Type B pancreatic cell (in vitro differentiated cells): ENCODE measurements at places on chromosomes 3 and 15. TPM values are rescaled to one million over a fixed set of nuclear protein-coding genes. Genes with fewer than 3 reads are reported as not detected.

DNA sequence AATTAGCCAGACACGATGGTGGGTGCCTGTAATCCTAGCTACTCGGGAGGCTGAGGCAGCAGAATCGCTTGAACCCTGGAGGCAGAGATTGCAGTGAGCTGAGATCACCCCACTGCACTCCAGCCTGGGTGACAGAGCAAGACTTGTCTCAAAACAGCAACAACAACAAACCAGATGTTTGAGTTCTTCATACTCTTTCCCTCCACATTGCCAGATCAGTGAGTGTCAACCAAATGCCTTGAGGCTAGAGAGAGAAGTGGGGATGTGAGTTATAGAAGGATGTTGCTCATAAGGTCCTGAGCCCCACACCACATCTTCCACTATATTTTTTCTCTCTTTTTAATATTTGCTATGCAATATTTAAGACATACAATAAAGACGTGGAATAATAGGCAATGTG, 19.8 kb downstream of the MAPKBP1 start:
- H3K4me3 ChIP-seq = no peak overlapping the region
- no peak overlapping the region for H3K27ac ChIP-seq
- H3K27me3 ChIP-seq = no peaks in the 10 kb centered on the region
- no peak for DNase-seq
- H3K4me1 ChIP-seq = peaks cover 59% of the 10 kb centered on the region

DNA sequence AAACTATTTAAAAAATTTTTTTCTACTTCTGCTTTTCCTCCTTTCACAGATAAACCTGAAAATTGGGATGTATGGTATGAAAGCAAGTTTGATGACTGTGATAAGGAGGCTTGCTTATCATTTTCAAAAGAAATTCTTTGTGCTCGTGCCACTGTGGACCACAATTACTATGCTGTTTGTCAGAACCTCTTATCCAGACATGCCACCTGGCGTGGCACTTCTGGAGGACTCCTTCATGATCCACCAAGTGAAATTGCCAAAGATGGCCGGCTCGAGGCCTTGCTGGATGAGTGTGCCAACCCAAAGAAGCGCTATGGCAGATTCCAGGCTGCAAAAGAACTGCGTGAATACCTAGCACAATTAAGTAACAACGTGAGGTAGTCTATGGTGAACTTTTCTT, 17.8 kb downstream of the DIPK2A start:
- DNase-seq = no peak
- H3K36me3 ChIP-seq = peaks cover 29% of the 10 kb centered on the region
- H3K4me1 ChIP-seq = no peaks in the 10 kb centered on the region

DNA sequence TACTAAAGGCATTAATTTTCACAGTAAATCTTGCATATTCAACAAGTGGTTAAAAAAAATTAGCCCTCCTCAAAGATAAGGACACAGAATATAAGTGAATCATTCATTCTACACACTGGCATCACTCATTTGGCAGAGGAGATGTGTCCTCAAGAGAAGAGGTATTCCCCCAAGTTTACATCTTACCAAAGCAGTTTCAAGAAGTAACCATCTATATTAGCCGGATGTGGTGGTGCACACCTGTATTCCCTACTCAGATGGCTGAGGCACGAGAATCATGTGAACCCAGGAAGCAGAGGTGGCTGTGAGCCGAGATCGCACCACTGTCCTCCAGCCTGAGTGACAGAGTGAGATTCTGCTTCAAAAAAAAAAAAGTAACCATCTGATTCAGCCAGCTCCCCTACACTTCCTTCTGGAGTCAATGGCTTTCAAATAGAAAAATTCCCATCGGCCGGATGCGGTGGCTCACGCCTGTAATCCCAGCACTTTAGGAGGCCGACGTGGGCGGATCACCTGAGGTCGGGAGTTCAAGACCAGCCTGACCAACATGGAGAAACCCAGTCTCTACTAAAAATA, 15.4 kb downstream of the RAF1 start:
- H3K4me3 ChIP-seq = no peak overlapping the region
- peaks cover 11% of the 10 kb centered on the region for H3K4me1 ChIP-seq
- peaks cover 5% of the 10 kb centered on the region for H3K36me3 ChIP-seq
- no peak overlapping the region for H3K27ac ChIP-seq
- H3K27me3 ChIP-seq = no peaks in the 10 kb centered on the region
- DNase-seq = no peak

DNA sequence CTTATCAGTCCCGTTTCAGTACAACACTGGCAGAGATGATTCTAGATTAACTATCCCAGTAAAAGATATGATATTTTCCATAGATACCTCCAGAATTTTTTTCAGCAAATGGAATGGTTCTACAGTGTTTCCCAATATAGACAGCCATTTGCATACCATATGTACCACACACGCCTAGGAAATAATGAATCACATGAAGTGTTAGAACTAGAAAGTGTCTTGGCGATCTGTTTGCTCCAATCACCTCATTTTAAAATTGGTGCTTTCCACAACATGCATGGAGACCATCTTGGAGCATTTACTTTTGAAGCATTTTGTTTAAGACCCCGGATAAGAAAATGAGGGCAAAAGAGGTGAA, 2.0 kb downstream of the C2CD4A start:
- H3K27me3 ChIP-seq = peaks cover 47% of the 10 kb centered on the region
- H3K27ac ChIP-seq = peak overlapping the region; percentile 65
- H3K36me3 ChIP-seq = no peaks in the 10 kb centered on the region
- H3K4me1 ChIP-seq = peaks cover 5% of the 10 kb centered on the region
- no peak for DNase-seq
- peak overlapping the region; percentile 85 for H3K4me3 ChIP-seq

GRCh38 chr15:63586790-63587189, 10.4 kb upstream of the FBXL22 start:
- H3K4me3 ChIP-seq = no peak overlapping the region
- H3K36me3 ChIP-seq = peaks cover 66% of the 10 kb centered on the region
- H3K27me3 ChIP-seq = no peaks in the 10 kb centered on the region
- DNase-seq = no peak
- peaks cover 4% of the 10 kb centered on the region for H3K4me1 ChIP-seq

DNA sequence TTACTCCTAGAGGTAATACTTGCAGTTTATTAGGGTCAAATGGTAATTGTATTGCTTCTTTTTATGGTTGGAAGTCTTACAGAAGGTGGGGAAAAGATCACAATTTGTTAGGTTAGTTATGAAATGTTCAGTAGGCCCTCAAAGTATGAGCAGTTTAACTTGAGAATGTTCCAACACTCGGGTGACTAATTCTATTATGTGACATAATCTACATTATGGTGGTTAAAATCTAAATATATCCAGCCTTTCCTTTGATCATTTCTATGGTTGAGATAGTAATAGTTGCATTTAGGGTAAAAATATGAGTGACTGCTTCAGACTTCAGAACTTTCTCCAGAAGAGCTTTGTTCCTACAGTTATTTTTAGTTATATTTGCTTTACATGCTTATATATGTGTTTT, 19.6 kb upstream of the FBXO22 start:
- H3K27me3 ChIP-seq = no peaks in the 10 kb centered on the region
- H3K27ac ChIP-seq = no peak overlapping the region

DNA sequence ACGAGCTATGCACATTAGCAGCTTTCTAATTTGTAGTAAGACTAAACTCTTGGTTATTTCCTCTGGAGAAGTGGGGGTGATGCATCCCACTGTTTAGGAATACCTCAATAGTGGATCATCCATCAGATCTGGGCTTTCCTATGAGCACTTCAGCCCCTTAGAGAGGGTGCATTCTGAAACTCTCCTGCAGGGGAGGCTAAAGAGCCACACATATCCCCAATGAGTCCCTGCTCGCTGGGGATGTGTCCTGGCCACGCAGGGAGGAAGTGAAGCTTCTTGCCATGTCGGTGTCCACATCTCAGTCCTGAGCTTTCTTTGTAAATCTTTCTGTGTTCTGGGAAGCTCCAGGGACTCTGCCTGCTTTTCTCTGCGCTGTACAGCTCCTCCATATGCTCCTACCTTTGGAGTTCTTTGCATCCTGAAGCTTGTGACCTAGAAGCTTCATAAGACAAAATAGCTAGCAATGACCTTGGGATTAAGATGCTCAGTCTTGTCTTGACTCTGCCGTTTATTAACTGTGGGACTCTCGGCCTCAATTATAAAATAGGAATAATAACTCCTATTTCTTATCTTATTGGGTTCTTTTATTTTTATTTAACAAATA, 28.3 kb upstream of the MASP1 start:
- peaks cover 14% of the 10 kb centered on the region for H3K4me1 ChIP-seq
- no peaks in the 10 kb centered on the region for H3K36me3 ChIP-seq

DNA sequence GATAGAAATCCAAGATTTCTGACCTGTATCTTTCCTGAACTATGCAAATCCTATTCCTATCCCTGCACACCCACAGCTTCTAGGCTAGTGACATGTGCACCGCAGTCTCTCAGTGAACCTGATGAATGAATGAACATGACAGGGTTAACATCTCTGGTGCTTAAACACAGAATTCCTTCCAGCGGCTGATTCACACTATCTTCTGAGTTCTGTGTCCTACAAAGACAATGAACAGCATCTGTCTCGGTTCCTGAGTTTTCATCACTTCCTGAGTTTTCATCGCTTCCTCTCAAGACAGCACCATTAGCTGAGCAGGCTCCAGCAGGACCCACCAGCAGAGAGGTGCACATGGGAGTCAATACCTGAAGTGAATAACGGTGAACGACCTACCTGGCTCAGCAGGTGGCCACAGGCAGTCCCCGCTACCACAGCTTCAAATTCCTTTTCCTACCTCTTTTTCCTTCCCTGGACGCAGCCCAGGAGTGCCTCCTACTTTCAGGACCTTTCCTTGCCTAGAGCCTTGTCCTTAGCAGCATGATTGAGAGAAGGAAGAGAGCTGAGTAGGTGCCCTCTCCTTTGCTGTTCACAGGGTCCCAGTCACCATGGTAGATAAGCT, 113.5 kb downstream of the IGF2BP2 start:
- no peaks in the 10 kb centered on the region for H3K27me3 ChIP-seq
- no peak overlapping the region for H3K4me3 ChIP-seq
- no peak for DNase-seq
- no peaks in the 10 kb centered on the region for H3K36me3 ChIP-seq
- peaks cover 39% of the 10 kb centered on the region for H3K4me1 ChIP-seq

DNA sequence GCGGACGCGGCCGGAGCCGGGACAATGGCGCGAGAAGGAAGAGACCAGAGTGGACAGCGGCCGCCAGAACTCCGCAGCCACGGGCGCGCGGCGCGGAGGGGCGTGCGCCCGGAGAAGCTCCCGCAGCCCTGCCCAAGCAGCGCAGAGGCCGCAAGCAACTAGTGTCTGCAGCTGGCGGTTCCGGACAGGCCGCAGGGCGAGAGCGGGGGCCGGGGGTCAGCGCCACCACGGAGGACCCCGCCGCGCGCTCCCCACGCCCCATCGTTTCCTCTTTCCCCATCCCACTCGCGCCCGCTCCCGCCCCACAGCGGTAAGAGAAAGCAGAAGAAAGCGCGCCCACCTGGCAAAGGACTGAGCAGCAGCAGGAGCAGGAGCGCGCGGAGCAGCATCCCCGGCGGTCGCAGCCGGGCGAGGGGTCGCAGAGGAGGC, 440 bp downstream of the PRTG start:
- H3K27ac ChIP-seq = no peak overlapping the region
- peaks cover 25% of the 10 kb centered on the region for H3K4me1 ChIP-seq
- no peak for DNase-seq
- H3K27me3 ChIP-seq = no peaks in the 10 kb centered on the region
- H3K4me3 ChIP-seq = peak overlapping the region; percentile 88
- no peaks in the 10 kb centered on the region for H3K36me3 ChIP-seq

DNA sequence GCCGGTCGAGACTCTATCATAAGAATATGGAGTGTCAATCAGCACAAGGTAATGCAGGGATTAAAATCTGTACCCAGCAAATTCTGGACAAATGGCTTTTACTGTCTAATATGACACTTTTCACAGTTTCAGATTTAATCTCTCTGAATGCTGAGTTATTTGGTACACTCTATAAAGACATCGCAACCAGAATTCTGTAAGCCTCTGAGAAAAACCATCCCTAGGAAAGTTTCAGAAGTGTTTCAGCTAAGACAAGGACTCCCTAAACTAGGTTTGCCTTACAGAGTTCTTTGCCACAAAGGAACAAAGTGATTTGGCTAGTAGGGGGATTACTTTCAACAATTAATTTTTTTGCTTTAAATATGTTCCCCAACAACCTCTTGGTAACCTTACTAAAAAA, 11.3 kb downstream of the WDR48 start:
- peaks cover 19% of the 10 kb centered on the region for H3K36me3 ChIP-seq
- DNase-seq = no peak
- no peaks in the 10 kb centered on the region for H3K27me3 ChIP-seq
- no peak overlapping the region for H3K27ac ChIP-seq

DNA sequence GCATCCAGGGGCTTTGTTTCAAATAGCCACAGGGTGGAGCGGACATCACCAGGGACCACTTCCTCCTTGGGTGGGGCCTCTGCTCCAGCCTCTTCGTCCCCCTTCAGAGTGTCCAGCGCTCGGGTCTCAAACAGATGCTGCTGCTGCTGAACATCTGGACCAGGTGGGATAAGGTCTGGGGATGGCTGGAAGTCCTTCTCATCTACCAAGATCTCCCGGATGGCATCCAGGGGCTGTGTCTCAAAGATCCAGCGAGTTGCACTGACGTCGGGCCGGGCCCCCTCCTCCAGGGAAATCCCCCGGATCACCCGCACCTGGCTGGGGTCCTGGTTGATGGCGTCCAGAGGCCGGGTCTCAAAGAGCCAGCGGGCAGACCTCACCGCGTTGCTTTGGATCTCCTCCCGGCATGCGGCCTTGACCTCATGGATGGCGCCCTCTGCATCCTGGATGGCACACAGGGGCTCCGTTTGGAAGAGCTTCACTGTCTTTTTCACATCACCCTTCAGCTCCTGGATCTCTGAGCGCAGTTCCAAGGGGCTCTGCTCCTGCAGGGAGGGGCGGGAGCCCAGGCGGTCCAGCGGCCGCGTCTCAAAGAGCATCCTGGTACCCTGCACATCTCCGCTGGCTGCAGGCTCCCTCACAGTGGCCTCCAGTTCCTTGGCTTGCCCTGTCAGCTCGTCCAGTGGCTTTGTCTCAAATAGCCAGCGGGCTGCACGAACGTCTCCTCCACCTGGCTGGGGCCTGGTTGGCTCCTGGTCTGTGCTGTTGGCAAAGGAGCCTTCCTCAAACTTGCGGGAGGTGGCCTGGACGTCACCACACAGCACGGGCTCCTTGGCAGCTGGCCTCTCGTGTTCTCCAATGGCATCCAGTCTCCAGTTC, 3.9 kb downstream of the XIRP1 start:
- no peaks in the 10 kb centered on the region for H3K36me3 ChIP-seq
- H3K4me1 ChIP-seq = peaks cover 6% of the 10 kb centered on the region
- peaks cover 4% of the 10 kb centered on the region for H3K27me3 ChIP-seq
- no peak for DNase-seq

- H3K27ac ChIP-seq = no peak overlapping the region
- no peaks in the 10 kb centered on the region for H3K36me3 ChIP-seq
- no peaks in the 10 kb centered on the region for H3K4me1 ChIP-seq
- peaks cover 13% of the 10 kb centered on the region for H3K27me3 ChIP-seq
- no peak for DNase-seq
- H3K4me3 ChIP-seq = peak overlapping the region; percentile 41
These were observed 27.7 kb upstream of the MUC4 start for GRCh38 chr3:195839260-195840010.

GRCh38 chr15:85745023-85745422, 49.7 kb downstream of the KLHL25 start:
- no peak overlapping the region for H3K4me3 ChIP-seq
- DNase-seq = no peak
- H3K27me3 ChIP-seq = no peaks in the 10 kb centered on the region
- H3K27ac ChIP-seq = no peak overlapping the region

GRCh38 chr3:53989451-53989850, 97.8 kb upstream of the SELENOK start:
- no peaks in the 10 kb centered on the region for H3K36me3 ChIP-seq
- H3K27me3 ChIP-seq = peaks cover 6% of the 10 kb centered on the region
- peaks cover 15% of the 10 kb centered on the region for H3K4me1 ChIP-seq
- no peak overlapping the region for H3K4me3 ChIP-seq

The AADACL2 gene
- total RNA-seq = 11.7 and 43.6 TPM in 2 replicates

The HEMK1 gene
- 20.2 and 29.9 TPM in 2 replicates for total RNA-seq

The MAP6D1 gene
- 3.2 and 3.3 TPM in 2 replicates for total RNA-seq

The MAPKAPK3 gene
- 40.3 and 47.0 TPM in 2 replicates for total RNA-seq

The SCAANT1 gene
- total RNA-seq = not detected in 2 replicates

The WDR5B gene
- 6.2 and 8.2 TPM in 2 replicates for total RNA-seq

The EIF5A2 gene
- total RNA-seq = 3.7 and 10.0 TPM in 2 replicates

The TEX55 gene
- not detected in 2 replicates for total RNA-seq
